HT1080 (cell line): ENCODE measurements at places on chromosomes 2 and 18. TPM values are rescaled to one million over a fixed set of nuclear protein-coding genes. Genes with fewer than 3 reads are reported as not detected.

CCDC102B gene
- 0.19 and 2.6 TPM in 2 replicates for total RNA-seq

RAB17 gene
- total RNA-seq: 0.43 TPM in 1 of 2 replicates, not detected in the other

LCT gene
- total RNA-seq: not detected in 2 replicates

FEV gene
- not detected in 2 replicates for total RNA-seq

SLC38A11 gene
- total RNA-seq: not detected in 2 replicates

CDCA7 gene
- total RNA-seq: 24.6 and 25.4 TPM in 2 replicates

SERPINB10 gene
- not detected in 2 replicates for total RNA-seq

CRYBA2 gene
- not detected in 2 replicates for total RNA-seq

SYT4 gene
- not detected in 2 replicates for total RNA-seq

COBLL1 gene
- total RNA-seq: 5.2 and 8.3 TPM in 2 replicates

DNA sequence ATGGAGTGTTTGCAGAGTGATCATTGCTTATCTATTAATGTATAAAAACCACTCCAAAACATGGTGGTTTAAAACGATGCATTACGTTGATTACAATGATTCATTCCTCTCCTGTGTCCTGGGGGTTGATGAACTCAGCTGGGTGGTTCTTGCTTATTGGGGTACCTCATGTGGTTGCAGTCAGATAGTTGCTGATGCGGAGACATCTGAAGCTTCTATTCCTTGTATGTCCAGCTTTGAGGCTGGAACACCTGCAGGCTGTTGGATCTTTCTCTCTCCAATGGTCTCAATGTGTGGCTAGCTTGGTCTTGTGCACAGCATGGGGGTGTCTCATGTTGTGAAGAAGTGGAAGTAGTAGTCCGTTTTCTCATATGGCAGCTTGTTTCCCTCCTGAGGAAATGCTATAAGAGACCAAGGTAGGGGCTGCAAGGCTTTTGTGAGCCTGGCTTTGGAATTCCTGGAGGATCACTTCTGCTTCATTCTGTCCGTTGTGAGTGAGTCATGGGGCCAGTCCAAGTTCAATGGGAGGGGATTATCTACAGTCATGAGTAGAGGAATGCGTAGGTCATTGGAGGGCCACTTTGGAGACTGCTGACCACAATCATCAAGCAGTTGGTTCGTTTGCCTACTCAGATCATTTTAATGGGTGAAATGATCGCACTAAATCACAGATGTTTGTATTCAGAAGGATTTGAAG, 601.0 kb downstream of the SLC4A3 start:
- peak; percentile 95 for DNase-seq

DNA sequence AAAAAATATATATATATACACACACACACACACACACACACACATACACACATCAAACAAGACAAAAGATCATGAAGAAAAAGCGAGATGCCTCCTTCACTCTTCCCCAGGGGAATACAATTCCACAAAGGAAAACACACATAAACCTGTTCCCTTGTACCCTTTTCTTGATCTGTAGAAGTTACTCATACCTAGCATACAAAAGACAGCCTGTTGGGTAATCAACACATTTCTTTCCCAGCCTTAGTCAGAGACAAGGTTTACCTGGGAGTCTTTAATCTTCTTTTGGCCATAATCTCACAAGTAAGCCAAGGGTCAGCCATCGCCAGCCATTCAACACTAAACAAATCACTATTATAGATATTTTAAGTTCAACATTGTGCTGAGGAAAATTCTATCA, 407.0 kb downstream of the SUCLG1 start:
- no peak for DNase-seq

- DNase-seq: no peak
Measured at GRCh38 chr2:608297-608696, 68.9 kb downstream of the TMEM18 start.

GRCh38 chr2:43180897-43181296, 45.5 kb downstream of the ZFP36L2 start:
- no peak for DNase-seq

DNA sequence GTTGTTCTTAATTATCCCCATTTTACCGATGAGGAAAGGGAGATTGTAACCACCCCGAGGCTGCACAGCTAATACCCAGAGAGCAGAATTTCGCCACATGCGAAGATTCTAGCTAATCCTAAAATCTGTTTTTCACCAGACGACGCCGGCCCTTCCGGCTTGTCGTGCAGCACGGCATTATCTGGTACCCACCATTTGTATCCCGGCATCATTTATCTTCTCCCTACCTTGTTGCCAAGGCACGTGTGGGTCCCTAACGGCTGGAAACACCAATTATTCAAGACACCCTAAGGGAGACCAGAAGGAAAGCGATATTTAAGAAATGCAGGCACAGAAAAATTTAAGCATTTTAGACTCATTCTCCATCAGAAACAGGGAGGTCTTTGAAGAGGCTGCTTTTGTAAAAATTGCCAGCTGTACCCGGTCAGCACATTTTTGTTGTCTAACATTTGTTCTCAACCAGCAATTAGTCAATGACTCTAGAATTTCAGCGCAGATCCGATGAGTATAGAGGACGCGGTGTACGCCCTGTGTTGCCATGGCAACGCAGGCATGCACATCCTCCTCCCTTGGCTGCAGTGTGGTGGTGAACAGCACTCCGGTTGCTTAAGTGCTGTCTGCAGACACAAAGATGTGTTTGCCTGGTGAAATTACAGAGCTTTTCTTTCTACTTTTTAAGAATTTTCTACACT, 111.6 kb downstream of the AGAP1 start:
- peak; percentile 72 for DNase-seq

GRCh38 chr2:11578986-11579774, 45.3 kb downstream of the GREB1 start:
- no peak for DNase-seq

- DNase-seq: peak; percentile 74
Measured at GRCh38 chr2:147588191-147588590, 256.6 kb upstream of the ACVR2A start.

DNA sequence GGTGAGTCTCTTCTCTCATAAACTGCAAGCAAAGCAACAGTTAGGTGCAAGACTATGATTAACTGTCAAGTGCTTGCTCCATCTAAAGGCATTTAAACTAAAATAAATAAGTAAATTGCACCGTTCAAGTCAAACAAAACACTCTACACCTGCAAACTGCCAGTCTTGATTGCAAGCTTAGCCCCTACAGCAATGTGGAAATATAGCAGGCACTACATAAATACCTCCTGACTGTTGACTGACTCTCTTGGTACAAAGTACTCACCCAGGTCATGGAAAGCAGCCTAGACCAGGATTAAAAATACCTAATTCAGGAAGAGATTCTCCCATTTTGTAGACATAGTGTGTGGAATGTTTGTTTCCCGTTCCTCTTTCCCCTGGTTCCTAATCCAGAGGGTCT, 176.6 kb upstream of the KLHL29 start:
- no peak for DNase-seq

DNA sequence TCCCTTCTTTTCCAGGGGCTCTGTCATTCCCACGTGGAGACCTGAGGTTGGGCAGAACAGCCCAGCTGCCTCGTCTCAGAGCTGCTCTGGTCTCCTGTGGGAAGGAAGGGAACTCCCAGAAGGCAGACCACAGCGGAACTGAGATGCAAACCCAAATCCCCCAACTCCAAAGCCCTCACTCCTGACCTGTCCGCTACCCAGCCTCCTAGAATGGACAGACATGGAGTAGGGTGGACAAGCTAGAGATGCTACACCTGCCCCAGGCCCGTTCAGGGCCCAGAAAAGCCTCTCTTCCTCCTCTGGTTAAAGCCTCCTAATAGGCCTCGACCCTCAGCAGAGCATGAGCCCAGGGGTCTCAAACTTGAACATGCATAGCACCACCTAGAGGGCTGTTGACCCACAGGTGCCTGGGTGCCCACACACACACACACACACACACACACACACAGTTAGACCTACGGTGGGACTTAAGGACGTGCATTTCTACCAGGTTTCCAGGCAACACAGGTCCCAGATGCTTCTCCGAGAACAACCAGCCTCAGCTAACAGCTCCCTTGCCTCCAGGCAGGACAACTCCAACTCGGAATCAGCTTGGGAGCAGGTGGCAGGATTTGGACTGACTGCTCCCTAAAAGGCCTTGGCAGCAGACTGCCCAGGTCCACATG, 93.5 kb downstream of the TNS1 start:
- DNase-seq: no peak

- DNase-seq: no peak
Measured at GRCh38 chr18:10216791-10217190, 237.6 kb upstream of the APCDD1 start.

GRCh38 chr2:46135228-46135855, 161.9 kb upstream of the EPAS1 start:
- DNase-seq: no peak

DNA sequence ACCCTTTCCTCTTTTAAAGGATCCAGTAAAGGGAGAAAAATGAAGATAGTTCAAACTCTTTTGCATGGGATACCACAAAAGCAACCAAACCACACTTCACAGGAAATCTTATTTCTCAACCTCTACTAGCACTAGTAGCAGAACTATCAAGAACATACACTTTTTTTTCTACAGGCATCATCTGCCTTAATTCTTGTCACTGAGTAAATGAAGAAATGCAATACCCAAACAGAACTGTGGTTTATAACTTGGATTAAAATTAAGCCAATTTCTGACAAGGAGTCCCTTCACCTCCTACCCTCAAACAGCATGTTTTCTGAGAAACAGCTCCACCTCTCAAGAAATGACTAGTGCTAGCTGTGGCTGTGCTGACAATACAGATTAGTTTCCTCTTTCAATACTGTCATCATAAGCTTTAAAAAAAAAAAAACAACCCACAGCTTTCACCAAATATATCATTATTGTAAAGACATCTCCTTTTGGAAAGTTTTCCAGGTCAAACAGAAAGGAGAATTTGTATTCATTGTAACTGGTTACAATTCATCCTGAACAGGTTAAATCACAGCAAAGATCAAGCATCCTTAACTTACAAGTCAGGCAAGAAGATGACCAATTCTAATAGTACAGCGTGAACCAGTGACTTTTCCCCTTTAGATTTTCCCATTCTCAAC, 44.4 kb downstream of the PTPN2 start:
- peak; percentile 11 for DNase-seq

- DNase-seq: no peak
Measured at GRCh38 chr2:233563663-233564430, 2.7 kb downstream of the USP40 start.

DNA sequence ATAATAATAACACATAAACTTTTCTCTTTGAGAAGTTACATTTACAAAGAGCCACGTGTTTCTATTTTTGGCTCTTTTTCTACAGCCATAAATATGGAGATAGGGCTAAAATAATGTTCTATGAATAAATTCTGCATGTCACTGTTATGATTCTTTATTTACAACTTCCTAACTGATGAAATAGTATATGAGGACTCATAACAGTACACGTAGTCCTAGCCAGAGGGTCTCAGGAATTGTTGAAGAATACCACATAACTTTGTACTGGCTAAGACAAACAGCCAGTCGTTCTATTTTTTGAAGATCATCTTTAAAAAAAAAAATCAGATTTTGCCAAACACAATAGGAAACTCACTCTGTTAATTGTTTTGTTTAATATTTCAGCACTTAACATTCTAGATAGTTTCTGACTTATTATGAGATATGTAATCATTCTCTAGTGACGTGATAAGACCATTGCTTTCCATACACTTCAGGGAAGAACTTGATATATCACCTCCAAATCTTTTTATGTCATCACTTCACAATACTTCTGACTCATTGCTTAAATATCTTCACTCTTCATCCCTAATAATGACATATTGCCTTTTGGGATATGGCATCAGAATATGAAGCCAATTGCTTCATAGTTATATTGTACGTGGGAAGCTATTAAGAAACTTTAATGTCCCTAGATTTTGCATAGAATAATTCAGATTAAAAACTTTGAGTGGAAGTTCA, 256.1 kb downstream of the XIRP2 start:
- no peak for DNase-seq
